ENCODE measurements at places on chromosomes 2 and 18.

DNA sequence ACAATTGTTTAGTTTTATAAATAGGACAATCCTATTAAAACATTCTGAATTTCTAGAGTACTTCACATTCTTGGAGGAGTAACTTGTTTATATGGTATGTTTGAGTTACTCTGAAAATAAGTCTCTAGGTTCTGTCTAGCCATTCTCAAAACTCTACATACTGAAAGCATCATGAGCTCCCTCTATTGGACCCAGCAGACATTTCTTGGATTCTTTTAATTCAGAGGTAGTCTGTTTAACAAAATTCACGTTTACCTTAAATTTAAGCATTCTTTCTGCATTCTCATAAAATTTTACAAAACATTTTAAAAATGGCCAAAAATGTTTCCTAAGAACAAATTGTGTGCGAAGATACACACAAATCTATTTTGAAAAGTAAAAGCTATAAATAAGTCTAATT lies 15.3 kb downstream of the SP9 start:
- no peak for DNase-seq

- DNase-seq: no peak
Measured at GRCh38 chr2:32780961-32781360, 153.1 kb downstream of the TTC27 start.

GRCh38 chr2:26033270-26033817 lies 540 bp upstream of the RAB10 start:
- DNase-seq: no peak

DNA sequence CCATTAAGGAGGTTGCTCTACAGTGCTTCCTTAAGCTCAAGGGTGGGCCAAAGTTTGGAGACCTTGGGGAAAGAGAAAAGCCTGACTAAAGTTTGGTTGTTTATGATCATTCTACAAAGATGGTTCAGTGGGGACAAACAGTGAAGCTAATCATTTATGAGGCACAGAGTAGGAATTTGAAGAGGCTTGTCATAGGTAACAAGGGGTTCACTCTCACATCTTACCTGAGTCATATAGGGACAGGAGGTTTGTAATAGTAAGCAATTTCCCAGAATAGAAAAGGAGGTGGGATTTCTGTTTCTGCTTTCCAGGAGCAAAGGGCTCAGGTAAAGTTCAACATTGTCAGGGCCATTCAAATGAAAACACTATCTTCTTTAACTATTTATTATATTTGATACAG lies 787.9 kb downstream of the CPS1 start:
- no peak for DNase-seq

GRCh38 chr2:680496-680895 lies 3.3 kb upstream of the TMEM18 start:
- no peak for DNase-seq

DNA sequence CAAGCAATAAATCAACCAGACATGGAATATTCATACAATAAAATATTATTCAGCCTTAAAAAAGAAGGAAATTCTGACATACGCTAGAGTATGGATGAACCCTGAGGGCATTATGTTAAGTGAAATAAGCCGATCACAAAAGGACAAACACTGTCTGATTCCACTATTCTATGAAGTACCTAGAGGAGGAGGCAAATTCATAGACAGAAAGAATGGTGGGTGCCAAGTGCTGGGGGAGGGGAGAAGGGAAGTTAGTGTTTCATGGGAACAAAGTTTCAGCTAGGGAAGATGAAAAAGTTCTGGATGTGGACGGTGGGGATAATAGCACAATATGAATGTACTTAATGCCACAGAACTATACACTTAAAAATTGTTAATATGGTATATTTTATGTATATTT lies 19.8 kb downstream of the SMAD7 start:
- DNase-seq: no peak

DNA sequence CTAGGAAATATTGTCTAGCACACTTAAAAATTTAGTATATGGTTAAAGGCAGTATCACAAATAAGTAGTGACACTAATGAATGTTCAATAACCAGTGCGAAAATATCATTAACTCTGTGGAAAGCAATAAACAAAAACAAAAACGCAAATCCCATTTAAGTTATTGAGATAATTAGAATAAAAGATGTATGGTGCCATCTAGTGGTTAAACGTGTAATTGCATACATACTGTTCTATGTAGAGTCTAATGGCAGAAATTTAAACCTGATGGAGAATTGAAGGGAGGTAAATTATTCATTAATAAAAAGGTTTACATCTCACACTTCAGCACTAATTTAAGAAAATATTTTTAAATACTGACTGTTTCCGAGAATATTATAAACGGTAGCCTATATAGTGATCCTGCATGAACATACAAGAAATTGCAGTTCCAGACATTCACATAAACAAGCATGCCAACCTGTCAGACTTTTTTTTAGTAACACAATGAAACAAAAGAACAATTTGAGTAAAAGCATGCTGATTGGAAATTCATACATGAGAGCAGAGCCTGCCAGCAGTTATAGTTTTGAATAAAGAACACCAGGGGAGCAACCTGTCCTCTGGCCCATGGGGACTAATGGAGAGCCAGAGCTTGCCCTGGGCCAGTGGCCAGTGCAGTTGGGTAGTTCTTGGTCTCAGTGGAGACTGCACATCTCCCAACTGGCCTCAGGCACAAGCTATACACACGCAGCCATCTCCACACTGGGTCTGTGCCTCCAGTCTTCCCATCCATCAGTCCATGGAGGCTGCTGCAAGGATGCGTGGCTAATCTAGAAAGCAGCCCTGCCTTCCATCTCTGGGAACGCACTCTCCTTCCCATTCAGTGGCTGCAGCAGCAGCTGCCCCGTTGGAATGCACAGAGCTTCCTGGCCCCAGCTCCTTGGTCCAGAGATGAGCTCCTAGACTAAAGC lies 28.0 kb downstream of the GCG start:
- DNase-seq: peak; percentile 61

- no peak for DNase-seq
Measured at GRCh38 chr2:117794668-117795067, 19.8 kb upstream of the DDX18 start.

DNA sequence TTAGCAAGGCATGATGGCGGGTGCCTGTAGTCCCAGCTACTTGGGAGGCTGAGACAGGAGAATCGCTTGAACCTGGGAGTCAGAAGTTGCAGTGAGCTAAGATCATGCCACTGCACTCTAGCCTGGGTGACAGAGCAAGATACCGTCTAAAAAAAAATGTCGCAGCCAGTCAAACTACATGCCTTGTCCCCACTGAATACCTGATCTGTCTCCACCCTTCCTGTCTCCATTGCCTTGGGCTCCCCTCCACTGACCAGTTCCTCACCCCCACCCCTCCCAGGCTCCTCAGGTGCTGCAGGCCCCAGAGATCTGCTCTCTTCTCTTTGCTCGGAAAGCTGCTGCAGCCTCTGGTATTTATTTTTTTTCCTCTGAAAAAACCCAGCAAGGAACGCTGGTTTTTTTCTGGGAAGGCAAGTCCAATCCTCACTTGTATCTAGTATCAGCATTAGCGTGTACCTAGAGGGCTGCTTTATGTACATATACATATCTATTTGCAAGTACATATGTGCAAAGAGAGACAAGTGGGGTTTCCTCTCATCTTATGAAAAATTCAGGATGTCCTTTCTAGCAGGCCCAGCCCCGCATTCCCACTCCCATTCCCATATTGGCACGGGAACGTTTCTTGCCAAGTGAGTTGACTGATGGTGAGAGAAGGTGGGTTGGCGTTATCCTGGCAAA lies 4.4 kb downstream of the PSD4 start:
- DNase-seq: no peak

DNA sequence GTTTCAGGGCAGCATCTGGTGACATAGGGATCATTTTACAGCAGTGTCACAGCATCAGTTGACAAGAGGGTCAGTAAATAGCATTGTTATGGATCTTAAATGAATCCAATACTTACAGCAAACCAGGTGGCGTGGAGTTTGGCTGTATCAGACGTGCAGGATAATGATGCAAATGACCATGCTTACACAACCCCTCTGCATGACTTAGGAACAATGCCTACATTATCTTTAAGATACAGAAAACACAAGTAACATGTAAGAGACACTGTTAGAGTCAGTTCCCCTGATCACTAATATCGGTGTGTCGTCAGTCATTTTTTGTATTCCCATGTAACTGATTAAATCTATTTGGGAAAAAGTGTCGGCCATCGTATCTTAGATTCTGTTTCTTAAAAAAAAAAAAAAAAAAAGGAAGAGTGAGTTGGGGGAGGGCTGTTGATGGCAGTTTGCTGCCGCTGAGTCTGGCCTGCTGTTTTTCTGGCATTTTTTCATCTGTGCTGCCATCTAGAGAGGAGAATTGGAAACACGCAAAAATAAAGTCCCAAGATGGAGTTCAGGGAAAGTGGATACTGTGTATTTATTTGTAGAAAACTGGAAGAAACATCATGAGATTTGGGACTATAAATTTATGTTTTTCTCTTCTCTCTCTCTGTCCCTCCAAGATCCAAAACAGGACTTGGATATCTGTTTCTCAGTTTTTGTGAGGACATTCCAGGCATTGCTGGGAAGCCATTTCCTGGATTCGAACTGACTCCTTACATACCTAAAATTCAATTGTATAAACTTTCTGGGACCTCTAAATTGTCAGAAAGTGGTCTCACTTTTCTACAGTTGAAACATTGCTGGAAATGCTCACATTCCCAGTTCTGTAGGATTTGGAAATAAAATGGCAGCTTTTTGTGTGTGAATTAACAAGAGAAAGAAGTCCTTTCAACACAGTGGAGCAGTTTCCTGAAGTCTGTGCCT lies 60.3 kb upstream of the AGPS start:
- DNase-seq: peak; percentile 87

- no peak for DNase-seq
Measured at GRCh38 chr2:232549655-232550353, 553 bp downstream of the TIGD1 start.

- no peak for DNase-seq
Measured at GRCh38 chr18:14921547-14921946, 173.6 kb downstream of the ANKRD30B start.

DNA sequence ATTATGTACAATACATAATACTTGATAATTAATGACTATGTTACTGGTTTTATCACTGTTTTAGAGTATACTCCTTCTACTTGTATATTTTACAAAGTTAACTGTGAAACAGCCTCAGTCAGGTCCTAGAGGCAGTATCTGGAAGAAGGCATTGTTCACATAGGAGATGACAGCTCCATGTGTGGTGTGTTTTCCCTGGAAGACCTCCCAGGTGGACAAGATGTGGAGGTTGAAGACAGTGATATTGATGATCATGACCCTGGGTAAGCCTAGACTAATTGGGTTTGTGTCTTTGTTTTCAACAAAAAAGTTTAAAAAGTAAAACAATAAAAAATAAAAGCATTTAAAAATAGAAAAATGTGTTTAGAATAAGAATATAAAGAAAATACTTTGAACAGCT lies 96.4 kb downstream of the TRIB2 start:
- DNase-seq: no peak

DNA sequence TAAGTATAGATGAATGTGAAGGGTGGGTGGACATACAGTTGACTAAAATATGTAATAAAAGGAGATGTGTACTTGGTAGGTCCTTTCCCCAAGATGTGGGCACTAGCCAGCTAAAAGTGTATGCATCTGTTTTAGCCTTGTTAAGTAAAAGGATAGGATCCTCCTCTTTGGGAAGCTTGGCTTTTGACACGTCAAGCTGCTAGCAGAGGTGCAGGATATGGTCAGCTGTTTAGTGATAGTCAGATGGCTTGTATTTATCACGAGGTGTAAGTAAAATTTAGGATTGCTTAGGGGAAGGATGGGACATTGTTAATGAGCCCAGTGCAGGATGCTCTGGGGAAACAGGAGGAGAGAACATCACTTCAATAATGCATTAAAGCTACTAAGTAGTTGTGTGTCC lies 1.5 kb downstream of the MFSD6 start:
- DNase-seq: no peak

DNA sequence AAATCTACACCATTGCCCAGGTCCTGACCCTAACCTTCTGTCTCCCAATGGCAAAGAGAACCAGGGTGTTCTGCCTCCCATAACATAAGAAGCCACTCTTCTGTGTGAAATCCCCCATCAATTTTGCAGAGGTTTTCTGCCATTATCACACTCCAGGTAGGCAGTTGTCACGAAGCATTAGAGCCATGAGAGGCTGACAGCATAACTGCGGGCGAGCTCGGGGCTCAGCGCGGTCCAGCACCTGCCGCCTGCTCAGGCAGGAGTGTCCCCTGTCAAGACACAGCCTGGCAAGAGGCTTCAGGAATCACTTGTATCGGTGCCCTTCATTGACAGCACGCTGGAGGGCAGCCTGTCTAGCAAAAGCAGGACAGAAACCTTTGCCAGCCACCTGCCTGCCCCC lies 251.2 kb downstream of the SATB2 start:
- DNase-seq: no peak

GRCh38 chr2:168851674-168852320 lies 38.4 kb downstream of the SPC25 start:
- DNase-seq: no peak

All from hippocampal formation (tissue), 2 donors.